ENCODE measurements at places on chromosomes 7 and 10.

GRCh38 chr10:101848408-101848807, 4.8 kb upstream of the KCNIP2 start:
- no peak for DNase-seq

DNA sequence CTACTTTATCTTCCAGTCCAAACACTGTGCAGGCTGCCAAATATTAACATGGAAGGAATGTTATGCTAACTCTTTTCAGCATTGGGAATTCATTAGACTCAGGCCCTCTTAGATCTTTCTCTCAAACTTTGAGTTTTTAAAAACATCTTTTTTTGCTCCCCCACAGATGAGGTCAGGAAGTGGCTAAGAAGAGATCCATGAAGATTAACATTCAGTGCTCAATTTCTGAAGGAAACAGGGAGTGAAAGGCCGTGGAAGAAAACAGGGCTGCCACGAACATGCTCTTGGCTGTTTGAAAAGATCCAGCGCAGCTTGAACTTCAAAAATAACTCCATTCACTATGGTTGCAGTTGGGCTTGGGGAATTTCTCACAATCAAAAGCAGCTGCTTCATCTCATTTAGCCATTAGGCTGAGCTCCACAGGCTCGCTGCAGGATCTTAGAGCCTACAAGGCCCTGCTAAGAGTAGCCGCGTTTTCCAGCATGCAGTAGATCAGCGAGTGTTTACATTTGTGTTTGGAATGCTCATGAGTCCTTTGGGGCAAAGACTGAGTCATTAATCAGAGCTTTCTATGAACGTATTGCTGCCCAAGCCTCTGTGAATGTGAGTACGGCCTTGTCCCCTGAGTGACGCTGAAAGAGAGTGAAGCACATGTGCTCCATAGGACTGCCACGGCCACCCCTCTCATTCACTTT, 41.2 kb upstream of the TNS3 start:
- DNase-seq = peak; percentile 85

- DNase-seq = no peak
Measured at GRCh38 chr10:8061274-8062211, 7.1 kb downstream of the GATA3 start.

DNA sequence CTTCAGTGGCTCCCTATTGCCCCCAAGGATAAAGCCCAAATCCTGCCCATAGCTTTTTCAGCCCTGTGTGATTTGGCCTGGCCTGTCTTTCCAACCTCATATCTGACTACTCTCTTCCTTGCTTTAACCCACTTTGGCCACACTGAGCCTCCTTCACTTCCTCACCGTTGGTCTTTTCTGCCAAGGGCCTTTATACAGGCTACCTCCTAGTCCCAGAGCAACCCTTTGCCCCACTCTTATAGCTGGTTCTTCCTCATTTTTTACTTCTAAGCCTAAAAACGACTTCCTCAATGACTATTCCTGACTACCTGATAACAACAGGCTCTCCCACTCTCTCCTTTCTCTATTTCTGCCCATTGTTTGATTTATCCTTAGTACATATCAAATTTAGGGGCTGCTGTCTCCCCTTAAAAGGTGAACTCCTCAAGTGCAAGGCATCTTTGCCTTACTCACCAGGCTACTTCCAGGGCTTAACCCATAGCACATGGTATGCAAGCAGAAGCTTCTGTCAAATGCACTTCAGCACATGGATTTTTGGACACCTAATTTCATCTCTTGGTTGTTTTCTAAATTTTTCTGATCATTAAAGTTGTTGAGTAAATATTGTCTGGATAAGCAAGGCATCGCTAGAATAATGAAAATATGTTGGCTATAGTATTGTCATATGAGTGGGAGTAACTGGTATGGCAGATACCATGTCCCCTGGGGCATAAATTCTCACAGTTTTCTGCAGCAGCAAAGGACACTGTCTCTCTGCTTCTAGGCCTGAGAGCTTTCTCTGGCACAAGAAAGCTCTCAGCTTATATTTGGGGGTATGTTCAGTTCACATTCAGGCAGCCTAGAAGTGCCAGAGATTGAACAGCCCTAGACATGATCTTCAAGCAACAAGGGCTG, 201.5 kb upstream of the GPR26 start:
- DNase-seq = no peak

GRCh38 chr7:99489235-99489634, 10.8 kb downstream of the ZNF394 start:
- no peak for DNase-seq

- DNase-seq = no peak
Measured at GRCh38 chr7:147968046-147968610, 622.4 kb upstream of the C7orf33 start.

GRCh38 chr7:135773464-135773863, 24.9 kb upstream of the FAM180A start:
- DNase-seq = no peak

Measured in BJ (cell line).